ENCODE measurements at places on chromosomes 11 and 22.

GRCh38 chr11:130042093-130042591 lies 27.6 kb upstream of the APLP2 start:
- DNase-seq: no peak

GRCh38 chr11:17790453-17790852 lies 55.9 kb downstream of the KCNC1 start:
- DNase-seq: no peak

DNA sequence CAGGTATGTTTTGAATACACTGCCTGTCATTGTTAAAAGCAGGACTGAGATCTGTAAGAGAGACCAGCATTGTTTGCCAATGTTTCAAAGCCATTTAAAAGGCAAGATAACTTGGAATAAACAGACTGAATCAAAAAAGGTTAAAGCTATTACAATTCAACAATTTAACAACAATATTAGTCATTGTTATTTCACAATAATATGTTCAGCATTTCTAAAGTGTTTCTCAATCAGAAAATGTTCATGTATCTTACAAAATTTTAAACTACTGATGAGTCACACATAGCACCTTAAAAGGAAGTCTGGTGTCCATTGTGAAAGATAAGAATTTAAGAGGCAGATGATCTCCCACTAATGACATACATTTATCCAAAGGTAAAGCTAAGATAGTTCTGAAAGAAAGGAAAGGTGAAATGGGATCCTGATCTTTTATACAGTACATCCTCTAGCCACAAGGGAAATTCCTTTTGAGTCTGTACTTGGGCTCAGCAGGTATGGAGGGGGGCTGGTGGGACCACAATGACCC lies 79.7 kb downstream of the MAML2 start:
- DNase-seq: no peak

DNA sequence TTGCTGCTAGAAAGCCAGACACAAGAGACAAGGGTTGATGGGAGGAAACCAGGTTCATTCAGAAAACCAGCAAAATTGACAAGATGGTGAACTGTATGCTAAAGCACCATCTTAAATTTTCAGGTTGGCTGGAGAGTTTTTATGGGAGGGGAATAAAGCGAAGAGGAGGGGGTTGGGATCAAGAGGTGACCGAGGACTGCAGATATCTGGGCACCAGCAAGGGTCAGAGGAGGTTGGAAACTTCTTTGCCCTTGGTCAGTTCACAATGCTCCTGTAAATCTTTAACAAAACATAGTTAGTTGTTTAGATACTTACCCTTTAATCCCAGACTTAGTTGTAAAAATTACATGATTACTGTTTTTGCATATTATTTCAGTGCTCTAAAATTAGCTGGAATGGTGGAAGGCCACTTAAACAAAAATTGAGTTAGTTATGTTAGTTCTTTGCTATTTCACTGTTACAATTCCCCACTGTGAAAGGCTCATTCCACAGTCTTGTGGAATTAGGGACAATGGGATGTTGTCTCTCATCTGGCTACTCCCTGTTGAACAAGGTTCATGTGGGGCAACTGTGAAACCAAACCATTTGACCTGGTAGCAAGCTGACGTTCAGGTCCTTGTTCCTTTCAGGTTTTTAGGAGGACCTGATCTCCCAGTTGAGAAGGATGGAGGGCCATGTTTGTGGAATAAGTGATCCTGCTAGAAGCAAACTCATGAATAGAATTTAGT lies 30.6 kb upstream of the QSER1 start:
- no peak for DNase-seq

DNA sequence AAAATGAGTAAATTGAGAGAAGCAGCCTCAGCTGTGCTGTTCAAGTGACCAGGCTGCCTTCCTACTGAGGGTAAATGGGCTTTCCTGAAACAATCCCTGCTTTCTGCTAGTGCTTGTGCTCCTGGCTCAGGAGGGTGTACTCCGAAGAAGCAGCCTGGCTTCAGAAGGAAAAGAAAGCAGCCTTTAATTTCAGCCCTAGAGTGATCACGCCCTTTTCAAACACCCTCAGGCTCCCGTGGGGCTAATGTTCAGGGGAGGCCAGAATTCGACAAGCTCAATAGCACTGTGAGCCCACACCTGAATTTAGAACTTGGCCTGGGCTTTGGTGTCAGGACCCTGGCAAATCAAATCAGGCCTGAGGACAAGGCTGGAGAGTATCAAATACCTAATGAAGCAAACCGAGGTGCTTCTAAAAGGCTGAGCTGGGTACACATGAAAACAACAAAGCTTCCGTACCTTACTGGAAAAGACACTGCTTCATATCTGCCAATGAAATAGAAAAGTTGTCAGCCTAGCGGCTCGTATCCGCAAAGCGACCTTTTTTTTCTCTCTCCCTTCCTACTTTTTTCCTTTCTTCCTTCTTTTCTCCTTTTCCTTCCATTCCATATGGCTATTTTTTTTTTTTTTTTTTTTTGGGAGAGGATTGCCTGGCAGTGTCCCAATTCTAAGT lies 387.8 kb downstream of the SOX6 start:
- DNase-seq: no peak

GRCh38 chr22:17980638-17981051 lies 43.7 kb downstream of the MICAL3 start:
- DNase-seq: peak; percentile 64

DNA sequence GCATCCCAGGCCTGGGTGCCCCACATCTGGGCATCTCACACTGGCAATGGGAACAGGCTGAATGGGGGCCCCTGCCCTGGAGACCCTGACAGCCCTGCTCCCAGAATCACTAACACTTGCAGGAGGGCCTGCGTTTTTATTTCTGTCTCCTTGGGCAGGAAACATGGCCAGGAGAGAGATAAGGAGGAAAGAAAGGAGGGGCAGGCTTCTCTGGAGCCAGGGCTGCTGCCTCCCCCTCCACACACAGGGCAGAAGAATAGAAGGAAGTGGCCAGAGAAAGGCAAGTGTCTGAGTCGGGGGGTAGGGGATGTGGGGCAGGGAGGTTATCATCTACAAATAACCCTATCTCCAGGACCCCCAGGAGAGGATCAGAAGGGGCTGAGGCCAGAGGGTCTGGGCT lies 25.5 kb upstream of the TSPAN18 start:
- no peak for DNase-seq

DNA sequence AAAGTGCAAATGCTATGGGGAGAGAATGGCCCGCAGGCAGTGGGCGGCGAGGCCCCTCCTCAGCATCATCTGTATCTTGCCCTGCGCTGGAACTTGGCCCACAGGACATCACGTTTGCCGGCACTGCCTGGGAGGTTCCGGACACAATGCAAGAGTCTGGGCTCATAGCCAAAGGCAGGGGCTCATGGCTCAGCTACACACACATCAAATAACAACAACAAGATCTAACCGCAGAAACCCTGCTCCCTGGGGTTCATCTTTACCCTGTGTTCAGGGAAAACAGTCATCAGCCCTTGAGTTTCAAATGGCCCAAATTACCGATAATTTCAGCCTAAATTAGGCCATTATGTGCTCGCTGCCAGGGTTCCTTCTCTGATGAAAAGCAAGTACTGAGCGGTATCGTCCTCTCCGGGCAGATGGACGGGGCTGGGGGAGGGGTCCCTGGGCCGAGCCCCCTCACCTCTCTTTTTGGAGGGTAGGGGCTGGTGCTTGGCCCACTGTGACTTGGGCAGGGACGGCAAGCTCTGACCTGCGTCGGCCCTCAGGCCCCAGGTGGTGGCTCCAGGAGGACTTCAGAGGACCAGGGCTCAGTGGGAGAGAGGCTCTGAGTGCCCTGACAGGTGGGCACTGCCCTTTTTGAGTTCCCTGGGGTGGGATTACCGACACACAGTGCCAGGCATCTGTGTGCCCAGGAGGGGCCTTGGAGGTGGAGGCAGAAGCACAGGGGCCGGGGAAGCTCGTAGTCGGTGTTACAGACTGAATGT lies 25.0 kb upstream of the GAL start:
- DNase-seq: no peak

GRCh38 chr11:112983887-112984286 lies 22.7 kb downstream of the NCAM1 start:
- no peak for DNase-seq

DNA sequence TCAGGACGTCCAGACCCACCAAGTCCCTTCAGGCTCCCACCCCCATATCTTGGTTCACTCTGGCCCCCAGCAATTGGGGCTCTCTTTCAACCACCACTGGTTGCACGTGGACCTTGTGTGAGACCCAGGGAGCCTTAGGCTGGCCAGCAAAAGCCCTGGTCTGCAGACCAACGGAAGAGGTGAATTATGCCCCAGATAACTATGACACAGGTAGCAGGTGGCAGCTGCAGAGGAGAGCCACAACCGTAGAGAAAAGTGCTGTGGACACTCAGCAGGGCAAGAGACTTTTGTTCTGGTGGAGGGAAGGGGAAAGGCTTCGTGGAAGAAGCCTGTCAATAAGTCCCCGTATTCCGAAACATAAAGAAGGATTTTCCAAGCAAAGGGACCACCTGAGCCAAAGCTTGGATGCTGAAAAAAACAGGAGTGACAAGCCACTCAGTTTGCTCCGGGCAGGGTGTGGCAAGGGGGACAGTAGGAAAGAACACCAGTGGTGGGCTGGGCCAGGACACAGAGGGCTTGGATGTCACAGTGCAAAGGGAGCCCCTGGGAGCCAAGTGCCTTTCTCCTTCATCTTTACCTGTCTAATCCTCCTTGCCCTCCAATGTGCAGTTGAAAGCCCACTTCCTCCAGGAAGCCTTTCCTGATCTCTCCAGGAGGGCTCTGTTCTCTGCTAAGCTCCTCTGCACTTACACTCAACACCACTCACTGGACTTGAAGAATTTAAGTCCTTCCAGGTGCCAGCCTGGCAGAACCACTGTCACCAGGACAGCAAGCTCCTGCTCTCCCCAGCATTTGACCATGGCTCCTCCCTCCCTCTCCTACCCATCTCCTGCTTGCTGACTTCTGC lies 264.7 kb downstream of the BUD13 start:
- DNase-seq: peak; percentile 3

Data from activated CD4-positive, alpha-beta T cell treated with anti-CD3 and anti-CD28 coated beads, Interleukin-2, amount 10 ng/mL, durations not matched to agents 7 days and 5 days (primary cell).